Chondrocyte (in vitro differentiated cells): ENCODE measurements at places on chromosomes 3 and 15. TPM values are rescaled to one million over a fixed set of nuclear protein-coding genes. Genes with fewer than 3 reads are reported as not detected.

DNA sequence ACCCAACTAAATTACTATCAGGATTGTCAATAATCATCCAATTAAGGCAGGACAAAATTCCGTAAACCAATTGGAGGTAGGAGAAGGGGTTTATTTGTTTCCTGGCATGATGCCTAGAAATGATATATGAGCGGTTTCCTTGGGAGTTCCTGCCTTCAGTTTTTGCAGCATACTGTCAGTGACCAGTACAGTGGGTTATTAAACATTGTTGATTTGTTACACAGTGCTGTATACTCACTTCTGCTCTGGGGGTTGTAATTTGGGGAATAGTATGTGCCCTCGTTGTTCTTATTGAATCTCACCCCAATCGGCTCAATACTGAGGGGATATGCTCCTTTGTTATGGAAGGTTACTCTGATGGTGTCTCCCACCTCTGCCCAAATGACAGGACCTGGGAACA, 22.2 kb downstream of the CP start:
- no peak for DNase-seq

DNA sequence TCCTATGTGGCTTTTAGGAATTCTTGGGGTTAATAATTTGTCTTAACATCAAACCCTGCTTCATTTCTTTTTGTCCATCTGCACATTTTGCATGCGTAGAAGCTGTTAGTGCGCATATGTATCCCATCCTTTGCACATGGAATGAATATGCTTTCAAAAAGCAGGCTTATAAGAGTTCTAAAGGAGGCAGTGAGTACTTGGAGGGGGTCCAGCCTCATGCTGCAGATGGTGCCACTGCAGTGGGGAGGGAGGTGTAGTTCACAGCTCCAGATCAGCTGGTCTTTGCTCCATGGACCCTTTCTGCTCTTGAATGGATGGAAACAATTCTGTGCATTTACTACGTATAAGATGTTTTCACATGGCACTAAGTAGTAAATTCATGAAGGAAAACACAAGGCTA, 20.7 kb upstream of the SSR3 start:
- no peak for DNase-seq

DNA sequence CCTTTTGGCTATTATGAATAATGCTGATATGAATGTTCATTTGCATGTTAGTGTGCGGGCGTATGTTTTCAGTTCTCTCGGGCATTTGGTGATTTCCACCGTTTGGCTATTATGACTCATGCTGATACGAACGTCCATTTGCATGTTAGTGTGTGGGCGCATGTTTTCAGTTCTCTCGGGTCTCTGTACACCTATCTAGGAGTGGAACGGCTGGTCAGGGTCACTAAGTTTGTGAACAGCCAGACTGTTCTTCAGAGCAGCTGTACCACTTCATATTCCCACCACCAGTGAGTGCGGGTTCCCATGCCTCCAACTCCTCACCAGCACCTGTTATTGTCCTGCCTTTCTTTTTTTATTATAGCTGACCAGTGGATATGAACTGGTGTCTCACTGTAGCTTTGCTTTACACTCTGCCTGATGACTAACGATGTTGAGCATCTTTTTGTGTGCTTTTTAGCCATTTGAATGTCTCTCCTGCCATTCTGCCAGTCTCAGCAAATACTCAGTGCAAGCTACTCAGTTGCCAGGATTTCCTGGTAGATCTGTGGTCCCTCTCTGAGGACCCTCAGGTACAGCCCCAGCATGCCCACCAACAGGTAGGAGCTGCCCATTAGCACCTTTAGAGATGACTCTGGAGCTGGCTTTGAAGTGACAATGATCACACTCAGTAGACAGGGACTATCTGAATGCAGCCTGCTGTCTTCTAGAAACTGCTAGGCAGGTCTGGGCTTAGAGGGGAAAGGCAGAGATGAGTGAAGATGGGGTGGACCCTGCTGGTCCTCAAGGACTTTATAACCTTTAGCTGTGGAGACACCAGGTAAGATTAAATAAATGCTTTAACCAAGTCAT, 141.1 kb downstream of the XXYLT1 start:
- DNase-seq, result no peak

DNA sequence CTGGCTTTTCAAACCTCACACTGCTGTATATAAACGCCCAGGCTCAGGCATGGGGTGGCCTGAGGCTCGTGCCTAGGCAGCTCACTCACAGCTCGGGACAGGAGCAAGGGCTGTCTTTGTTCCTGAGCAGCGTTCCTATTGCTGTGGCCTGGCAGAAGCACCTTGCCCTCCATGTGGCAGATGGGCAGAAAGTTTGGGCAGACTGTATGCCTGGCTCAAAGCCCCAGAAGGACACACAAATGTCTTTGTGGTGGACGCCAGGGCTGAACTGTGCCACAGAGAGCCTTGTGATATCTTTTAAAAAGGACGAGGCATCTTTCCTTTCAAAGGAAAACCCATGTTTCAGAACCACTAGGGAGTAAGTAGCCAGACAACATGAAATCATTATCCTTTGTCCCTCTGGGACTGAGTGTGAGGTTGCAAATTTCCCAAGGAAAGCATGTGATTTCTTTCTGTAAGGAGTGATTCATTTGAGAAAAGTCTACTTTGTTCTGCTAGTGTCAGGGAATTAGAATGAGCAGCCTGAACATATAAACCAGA, 29.3 kb upstream of the UBE2E1 start:
- DNase-seq, result no peak

The TM4SF18 gene
- 0.20 to 1.4 TPM in 2 of 3 replicates, not detected in the other for total RNA-seq

- DNase-seq, result no peak
Observed at GRCh38 chr15:45544266-45545023, 21.9 kb upstream of the SLC30A4 start.

The PROK2 gene
- total RNA-seq, result not detected in 3 replicates

The LSAMP gene
- 1.1 to 1.8 TPM (median 1.4 TPM) in 3 replicates for total RNA-seq

GRCh38 chr15:49721091-49721490, 100.2 kb downstream of the DTWD1 start:
- DNase-seq, result no peak
